ENCODE measurements at places on chromosomes 11 and 22. TPM values are rescaled to one million over a fixed set of nuclear protein-coding genes. Genes with fewer than 3 reads are reported as not detected.
A peak's percentile ranks its signal among the peaks of the same experiment; 100 is the strongest.

GRCh38 chr11:13308704-13309103, 31.1 kb downstream of the BMAL1 start:
- no peak for DNase-seq

DNA sequence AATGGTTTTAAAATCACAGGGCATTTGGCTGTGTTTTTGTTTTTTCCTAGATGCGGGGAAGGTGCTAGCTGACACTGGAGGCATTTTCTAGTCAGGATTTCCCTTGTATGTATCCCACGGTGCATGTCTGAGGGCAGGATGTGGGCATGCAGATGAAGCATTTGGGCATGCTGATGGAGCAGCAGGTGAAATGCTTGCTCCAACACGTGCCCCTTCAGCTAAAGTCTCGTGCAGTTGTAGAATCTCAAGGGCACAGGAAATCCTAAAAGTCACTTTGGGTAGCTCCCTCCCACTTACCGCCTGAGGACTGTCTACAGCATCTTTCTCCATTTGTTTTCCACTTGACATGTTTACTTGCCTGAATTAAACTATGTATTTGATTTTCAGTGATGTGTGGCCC, 429.4 kb upstream of the B3GAT1 start:
- DNase-seq, result no peak

DNA sequence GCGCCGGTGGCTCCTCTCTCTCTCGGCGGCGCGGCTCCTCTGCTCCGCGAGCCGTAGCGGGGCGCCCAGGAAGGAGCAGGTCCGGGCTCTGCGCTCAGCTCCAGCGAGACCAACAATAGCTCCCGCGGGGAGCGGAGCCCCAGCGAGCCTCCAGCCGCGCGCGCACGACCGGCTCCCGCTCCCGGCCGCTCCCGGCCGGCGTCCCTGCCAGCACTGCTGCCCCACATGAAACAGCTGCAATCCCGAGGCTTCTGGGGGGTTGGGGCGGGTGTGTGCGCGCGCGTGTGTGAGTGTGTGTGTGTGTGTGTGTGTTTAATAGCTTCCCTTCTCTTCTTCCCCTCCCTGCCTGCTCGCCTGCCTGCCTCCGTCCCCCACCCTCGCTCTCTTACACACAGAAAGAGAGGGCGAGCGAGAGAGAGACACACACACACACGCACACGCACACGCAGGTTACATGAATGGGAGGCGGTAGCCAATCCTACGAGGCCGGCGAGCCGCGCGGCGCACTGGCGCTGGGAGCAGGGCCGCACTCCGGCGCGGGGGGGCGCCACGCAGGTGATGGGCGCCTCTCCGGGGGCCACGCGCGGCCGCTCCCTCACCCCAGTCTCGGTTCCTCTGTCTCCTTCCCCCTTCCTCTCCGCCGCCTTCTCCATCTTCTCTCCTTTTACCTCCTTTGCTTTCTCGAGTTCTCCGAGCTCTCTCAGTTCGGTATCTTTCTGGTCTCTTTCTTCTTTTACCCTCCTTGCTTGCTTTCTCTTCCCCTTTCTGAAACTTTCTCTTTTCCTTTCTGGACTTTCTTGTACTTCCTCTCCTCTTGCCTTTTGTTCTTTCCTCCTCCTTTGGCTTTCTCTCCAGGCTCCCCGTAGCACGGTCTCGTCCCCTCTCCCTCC, at the start of gene TENM4:
TENM4 (minus strand) TSS at position 460 of the 890 bp plus-strand sequence. CDS start 371,086 bp downstream, outside the sequence.
- no peak for DNase-seq

- DNase-seq, result no peak
These were observed 117.5 kb downstream of the PKNOX2 start for GRCh38 chr11:125281831-125282595.

DNA sequence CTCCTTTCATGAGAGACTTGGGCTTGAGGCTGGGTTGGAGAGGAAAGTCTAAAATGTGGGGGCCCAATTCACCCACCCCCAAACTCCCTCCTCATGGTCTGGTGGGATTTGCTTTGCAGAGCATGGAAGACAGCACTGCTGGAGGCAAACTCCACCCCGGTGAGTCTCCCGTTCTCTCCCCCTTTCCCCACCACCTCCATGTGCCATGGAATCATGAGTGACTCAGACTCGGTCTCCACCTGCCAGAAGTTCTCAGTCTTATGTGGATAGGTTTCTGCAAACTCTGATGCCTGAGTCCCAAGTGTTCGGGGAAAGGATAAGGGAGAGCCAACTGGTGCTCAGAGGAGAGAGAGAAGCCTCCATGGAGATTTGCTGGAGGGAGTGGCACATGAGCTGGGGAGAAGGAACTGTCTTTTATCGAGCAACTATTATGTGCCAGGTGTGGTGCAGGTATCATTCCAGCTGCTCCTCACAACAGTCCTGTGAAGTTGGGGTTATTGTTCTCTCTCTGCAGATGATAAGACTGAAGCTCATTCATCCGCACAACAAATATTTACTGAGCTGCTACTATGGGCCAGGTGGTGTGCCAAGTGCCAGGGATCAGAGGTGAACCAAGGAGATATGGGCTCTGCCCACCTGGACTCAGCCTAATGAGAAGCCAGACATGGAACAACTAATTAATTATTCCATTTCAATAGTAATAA, 6.6 kb downstream of the PLEKHB1 start:
- DNase-seq, result peak; percentile 20

GRCh38 chr11:9028581-9028980, 24.8 kb upstream of the NRIP3 start:
- no peak for DNase-seq

Gene ACTN3
- total RNA-seq, result 0.10 TPM

Gene ANKK1
- total RNA-seq, result 0.13 TPM

Gene CADM1
- total RNA-seq, result 14.8 TPM

Gene CNTF
- total RNA-seq, result 2.2 TPM

Gene SLC37A4
- total RNA-seq, result 10.2 TPM

Gene KRTAP5-9
- not detected for total RNA-seq

Gene SLC37A2
- 17.5 TPM for total RNA-seq

Gene APOA4
- 15.0 TPM for total RNA-seq

Gene SYT7
- total RNA-seq, result 2.4 TPM

Gene CCDC188
- 1.00 TPM for total RNA-seq

Gene P2RX6
- total RNA-seq, result 1.2 TPM

Gene C11orf87
- not detected for total RNA-seq

Gene SLC7A4
- 7.6 TPM for total RNA-seq

Gene CHRM1
- total RNA-seq, result not detected

Gene SULT4A1
- 1.7 TPM for total RNA-seq

Measured in mesenteric fat pad (tissue), 1 donor.